ENCODE measurements at places on chromosomes 12 and 14. TPM values are rescaled to one million over a fixed set of nuclear protein-coding genes. Genes with fewer than 3 reads are reported as not detected.
A peak's percentile ranks its signal among the peaks of the same experiment; 100 is the strongest.

The PIWIL1 gene
- total RNA-seq = not detected

The INSM2 gene
- not detected for total RNA-seq

The MYO1H gene
- not detected for total RNA-seq

The CD4 gene
- 14.1 TPM for total RNA-seq

- no peak overlapping the region for H3K27ac ChIP-seq
- no peaks in the 10 kb centered on the region for H3K27me3 ChIP-seq
- no peaks in the 10 kb centered on the region for H3K36me3 ChIP-seq
- DNase-seq = no peak
- H3K4me1 ChIP-seq = no peaks in the 10 kb centered on the region
These were observed 425.0 kb downstream of the NPAS3 start for GRCh38 chr14:33363682-33364081.

DNA sequence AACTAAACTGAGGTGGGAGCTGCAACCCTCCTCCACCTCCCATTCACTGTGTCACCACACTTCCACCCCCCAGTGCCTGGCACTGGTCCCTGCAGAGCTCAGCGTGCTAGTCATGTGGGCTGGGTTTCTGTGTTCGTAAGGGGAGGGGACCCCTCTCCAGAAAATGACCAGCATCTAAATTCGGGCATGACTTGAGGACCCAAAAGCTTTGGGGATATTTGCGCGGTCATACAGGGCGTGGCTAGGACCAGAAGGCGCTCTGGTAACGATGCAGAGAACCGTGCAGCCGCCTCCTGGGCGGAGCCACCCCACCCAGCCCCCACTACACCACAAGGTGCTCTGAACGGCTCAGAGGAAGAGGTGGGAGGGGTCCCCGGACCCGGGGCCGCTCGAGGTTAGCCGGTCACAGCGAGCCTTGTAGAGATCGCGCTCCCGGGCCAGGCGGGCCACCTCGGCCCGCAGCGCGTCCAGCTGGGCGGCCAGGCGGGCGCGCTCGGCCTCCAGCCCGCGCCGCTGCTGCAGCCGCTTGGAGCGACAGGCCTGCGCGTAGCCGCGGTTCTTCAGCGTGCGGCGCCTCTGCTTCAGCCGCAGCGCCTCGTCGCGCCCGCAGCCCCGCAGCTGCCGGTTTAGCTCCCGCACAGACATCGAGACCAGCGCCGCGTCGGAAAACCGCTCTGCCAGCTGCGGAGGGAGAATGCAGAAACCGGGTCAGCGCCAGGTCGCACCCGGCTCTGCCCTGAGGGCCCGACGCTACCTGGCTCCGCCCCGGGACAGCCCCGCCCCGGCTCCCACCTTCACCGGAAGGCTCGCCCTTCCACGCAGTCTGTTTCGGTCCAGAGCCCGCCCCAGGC lies 9.8 kb downstream of the CPNE6 start:
- peak overlapping the region; percentile 75 for H3K27ac ChIP-seq
- H3K4me1 ChIP-seq = peaks cover 19% of the 10 kb centered on the region
- no peaks in the 10 kb centered on the region for H3K27me3 ChIP-seq
- H3K4me3 ChIP-seq = peak overlapping the region; percentile 75

GRCh38 chr12:31523306-31523705 lies 67.6 kb downstream of the DENND5B start:
- no peaks in the 10 kb centered on the region for H3K36me3 ChIP-seq
- peaks cover 5% of the 10 kb centered on the region for H3K27me3 ChIP-seq
- H3K27ac ChIP-seq = no peak overlapping the region
- H3K4me3 ChIP-seq = no peak overlapping the region

DNA sequence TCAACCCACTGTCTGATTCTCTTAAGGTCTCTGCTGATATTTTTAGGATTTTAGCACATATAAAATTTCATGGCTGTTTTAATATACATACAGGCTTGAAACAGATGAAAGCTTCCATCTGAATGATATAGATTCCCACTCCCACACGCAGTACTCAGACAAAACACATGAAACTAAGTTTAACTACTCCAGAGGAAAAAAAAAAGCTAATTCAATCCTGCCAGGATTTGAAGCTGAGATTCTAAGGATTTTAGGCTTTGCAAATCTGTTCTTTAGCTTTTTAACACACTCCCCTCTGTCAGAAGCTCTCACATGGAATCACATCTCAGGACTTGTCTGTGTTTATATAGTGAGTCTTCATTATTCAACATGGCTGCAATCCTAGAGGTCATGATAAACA lies 217.3 kb downstream of the BCAT1 start:
- H3K36me3 ChIP-seq = no peaks in the 10 kb centered on the region
- H3K4me1 ChIP-seq = peaks cover 24% of the 10 kb centered on the region
- H3K27me3 ChIP-seq = no peaks in the 10 kb centered on the region
- DNase-seq = no peak
- no peak overlapping the region for H3K4me3 ChIP-seq

DNA sequence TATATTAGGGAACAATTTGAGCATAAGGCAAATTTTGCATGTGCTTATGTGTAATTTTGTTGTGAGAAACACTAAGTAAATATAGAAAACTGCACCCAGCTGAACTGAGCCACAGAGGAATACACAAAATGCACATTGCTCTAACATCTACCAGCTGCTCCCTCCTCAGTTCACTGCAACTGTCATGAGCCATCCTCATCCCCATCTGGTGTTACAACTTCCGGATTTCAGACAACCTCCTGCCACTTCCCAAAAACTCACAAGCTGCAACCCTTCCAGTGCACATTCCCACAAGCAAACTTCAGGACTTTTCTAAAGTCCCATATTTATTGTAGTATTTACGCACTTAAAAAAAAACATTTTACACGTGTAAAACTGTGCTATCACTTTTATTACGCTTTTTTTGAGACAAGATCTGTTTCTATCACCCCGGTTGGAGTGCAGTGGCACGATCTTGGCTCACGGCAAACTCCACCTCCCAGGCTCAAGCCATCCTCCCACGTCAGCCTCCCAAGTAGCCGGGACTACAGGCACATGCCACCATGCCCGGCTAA lies 169.1 kb upstream of the TBX3 start:
- H3K4me3 ChIP-seq = no peak overlapping the region
- no peaks in the 10 kb centered on the region for H3K36me3 ChIP-seq
- DNase-seq = no peak
- H3K27ac ChIP-seq = no peak overlapping the region

DNA sequence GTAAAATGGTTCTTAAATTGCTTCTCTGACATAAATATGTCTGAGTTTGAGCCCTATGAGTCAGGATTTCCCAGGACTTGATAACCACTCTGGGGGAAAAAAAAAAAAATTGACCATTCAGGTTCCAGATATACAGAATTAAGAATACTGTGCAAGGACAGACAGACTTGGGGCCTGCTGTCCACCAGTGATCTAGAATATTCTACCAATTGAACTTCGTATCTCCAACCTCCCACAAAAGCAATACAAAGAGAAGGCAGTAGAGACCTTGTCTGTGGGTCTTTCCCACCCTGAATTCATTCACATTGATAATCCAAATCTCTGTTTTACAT lies 4.1 kb downstream of the SINHCAF start:
- no peaks in the 10 kb centered on the region for H3K27me3 ChIP-seq
- peak overlapping the region; percentile 100 for H3K4me3 ChIP-seq
- peaks cover 60% of the 10 kb centered on the region for H3K36me3 ChIP-seq
- H3K27ac ChIP-seq = peak overlapping the region; percentile 99

DNA sequence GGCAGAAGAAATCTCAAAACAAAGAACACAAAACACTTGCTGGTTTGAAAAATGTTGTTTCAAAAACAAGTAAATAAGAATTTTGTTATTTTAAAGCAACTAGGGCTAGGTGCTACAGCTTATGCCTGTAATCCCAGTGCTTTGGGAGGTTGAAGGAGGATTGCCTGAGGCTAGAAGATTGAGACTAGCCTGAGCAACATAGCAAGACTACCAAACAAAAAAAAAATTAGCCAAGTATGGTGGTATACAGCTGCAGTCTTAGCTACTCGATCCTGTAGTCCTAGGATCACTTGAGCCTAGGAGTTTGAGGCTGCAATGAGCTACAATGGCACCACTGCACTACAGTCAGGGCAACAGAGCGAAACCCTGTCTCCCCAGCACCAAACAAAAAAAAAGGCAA lies 32.6 kb upstream of the MTERF2 start:
- H3K4me1 ChIP-seq = no peaks in the 10 kb centered on the region
- H3K27ac ChIP-seq = no peak overlapping the region
- no peak overlapping the region for H3K4me3 ChIP-seq

GRCh38 chr12:107565551-107565950 lies 120.0 kb upstream of the PWP1 start:
- no peak overlapping the region for H3K4me3 ChIP-seq
- peaks cover 6% of the 10 kb centered on the region for H3K4me1 ChIP-seq
- H3K27me3 ChIP-seq = no peaks in the 10 kb centered on the region

DNA sequence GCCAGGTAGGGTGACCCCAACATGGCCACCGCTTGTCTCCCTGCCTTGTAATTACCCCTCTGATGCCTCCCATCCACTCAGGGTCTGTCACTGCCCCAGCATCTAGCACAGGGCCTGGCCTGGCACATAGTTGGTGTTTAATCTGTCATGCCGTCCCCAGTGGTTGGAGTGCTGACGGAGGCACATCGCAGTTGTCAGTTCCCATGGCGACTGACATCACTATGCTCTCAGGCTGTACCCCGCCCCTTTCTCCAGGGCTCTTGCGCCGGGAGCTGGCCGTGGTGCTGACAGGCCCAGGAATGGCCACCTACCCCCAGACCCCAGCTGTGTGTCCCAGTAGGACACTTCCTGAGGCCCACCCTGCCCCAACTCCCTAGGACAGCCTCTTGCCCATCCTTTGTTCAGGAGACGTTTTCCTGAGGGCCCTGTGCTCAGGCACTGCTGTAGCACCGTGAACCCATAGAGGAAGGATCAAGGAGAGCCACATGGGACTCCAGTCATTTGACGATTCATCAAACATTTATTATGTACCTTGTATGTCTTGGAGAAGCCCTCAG lies 23.0 kb downstream of the FAM222A start:
- peak; percentile 50 for DNase-seq
- peaks cover 11% of the 10 kb centered on the region for H3K27me3 ChIP-seq
- H3K36me3 ChIP-seq = no peaks in the 10 kb centered on the region
- H3K4me1 ChIP-seq = no peaks in the 10 kb centered on the region
- no peak overlapping the region for H3K4me3 ChIP-seq

DNA sequence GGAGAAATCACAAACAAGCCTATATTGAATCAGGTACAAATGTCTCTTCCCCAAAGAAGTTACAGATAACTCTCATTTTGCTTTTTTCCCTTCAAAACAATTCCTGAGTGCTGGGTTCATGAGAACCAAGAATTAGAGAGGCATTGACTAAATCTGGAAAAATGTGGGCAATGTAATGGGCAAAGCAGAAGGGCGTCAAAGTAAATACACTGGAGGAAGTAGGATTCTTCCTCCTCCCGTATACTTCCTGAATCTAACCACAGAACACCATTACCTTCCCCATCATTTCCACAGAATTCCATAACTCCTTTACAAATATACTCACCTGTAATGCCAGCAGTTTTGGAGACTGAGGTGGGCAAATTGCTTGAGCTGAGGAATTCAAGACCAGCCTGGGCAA lies 3.0 kb upstream of the RBMS2 start:
- peaks cover 33% of the 10 kb centered on the region for H3K4me1 ChIP-seq
- peaks cover under 1% of the 10 kb centered on the region for H3K27me3 ChIP-seq
- no peak overlapping the region for H3K27ac ChIP-seq
- no peaks in the 10 kb centered on the region for H3K36me3 ChIP-seq

- H3K36me3 ChIP-seq = peaks cover 10% of the 10 kb centered on the region
- no peak for DNase-seq
- peaks cover 32% of the 10 kb centered on the region for H3K4me1 ChIP-seq
- H3K27me3 ChIP-seq = no peaks in the 10 kb centered on the region
- H3K27ac ChIP-seq = no peak overlapping the region
These were observed 216.2 kb upstream of the PLEKHG7 start for GRCh38 chr12:92486443-92487137.

DNA sequence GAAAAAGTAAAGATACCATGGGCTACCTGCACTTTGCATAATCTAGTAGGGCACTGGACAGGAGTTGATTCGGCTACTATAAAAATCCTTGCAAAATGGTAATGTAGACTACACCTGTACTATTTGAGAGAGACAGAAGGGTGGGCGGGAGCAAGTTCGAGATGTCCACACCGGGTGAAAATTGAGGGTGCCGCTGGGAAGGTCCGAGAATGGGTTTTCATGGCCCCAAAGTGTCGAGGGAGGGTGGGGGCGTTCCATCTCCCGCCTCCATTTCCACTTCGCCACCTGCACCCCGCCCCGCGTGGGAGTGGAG lies 648 bp downstream of the SNX6 start:
- no peaks in the 10 kb centered on the region for H3K27me3 ChIP-seq
- H3K4me3 ChIP-seq = peak overlapping the region; percentile 95
- no peak for DNase-seq
- H3K36me3 ChIP-seq = peaks cover 9% of the 10 kb centered on the region

GRCh38 chr14:56173365-56173922 lies 55.2 kb downstream of the PELI2 start:
- peak overlapping the region; percentile 3 for H3K27ac ChIP-seq
- no peaks in the 10 kb centered on the region for H3K27me3 ChIP-seq
- no peaks in the 10 kb centered on the region for H3K36me3 ChIP-seq
- no peak overlapping the region for H3K4me3 ChIP-seq
- peaks cover 44% of the 10 kb centered on the region for H3K4me1 ChIP-seq

DNA sequence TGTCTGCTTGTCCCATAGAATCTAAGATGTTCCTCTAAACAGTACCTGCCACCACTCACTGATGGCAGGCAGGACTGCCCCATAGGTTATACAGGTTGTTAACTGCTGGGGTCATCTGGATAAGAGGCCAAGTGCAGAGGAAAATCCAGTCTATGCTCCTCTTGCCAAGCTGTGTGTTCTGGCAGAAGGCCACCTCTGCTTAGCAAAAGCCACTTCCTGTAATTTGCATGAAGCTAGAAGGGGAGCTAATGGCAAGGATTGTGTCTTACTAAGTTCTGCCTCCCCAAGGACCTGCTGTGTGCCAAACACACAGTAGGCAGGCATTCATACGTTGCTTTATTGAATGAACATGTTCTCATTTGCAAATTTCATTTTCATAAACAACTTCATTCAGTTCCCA lies 445.4 kb downstream of the BCL11B start:
- H3K36me3 ChIP-seq = no peaks in the 10 kb centered on the region
- H3K4me3 ChIP-seq = no peak overlapping the region

DNA sequence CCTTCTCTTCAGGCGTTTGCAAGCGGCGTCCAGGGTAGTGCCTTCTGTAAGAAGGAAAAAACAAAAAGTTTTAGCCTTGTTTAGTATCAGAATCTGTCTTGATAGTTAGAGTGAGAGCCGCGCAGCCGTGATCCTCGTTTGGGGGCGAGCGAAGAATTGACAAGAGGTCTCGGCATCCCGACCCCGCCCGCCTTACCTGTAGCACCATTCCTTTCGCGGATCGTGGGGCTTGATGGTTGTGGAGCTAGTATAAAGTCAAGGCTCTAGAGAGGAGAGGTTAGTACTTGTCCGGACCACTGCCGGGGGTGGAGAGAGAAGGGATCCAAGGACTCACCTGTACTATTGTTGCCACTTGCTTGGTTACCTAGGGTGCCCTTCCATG lies 494 bp downstream of the TMTC3 start:
- H3K27ac ChIP-seq = peak overlapping the region; percentile 95

DNA sequence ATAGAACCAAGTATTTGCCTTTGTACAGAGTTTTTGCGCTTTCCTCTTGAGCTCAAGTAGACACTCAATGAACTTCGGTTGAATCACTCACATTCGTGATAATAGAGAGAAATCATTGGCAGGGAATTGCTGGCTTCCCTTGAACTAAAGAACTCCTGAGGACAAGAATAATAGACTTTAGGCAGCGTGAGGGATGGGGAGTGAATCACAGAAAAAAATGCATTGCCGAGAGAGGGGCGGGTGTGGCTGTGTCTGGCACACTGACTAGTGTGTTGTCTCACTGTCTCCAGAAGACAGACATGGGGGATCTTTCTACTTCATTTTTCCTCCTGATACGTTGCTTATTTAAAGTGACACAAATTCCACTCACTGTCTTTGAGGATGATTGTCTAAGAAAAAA lies 805.2 kb downstream of the BCL11B start:
- no peaks in the 10 kb centered on the region for H3K27me3 ChIP-seq
- no peak for DNase-seq
- H3K36me3 ChIP-seq = no peaks in the 10 kb centered on the region
